ENCODE measurements at places on chromosomes 1 and 21.

DNA sequence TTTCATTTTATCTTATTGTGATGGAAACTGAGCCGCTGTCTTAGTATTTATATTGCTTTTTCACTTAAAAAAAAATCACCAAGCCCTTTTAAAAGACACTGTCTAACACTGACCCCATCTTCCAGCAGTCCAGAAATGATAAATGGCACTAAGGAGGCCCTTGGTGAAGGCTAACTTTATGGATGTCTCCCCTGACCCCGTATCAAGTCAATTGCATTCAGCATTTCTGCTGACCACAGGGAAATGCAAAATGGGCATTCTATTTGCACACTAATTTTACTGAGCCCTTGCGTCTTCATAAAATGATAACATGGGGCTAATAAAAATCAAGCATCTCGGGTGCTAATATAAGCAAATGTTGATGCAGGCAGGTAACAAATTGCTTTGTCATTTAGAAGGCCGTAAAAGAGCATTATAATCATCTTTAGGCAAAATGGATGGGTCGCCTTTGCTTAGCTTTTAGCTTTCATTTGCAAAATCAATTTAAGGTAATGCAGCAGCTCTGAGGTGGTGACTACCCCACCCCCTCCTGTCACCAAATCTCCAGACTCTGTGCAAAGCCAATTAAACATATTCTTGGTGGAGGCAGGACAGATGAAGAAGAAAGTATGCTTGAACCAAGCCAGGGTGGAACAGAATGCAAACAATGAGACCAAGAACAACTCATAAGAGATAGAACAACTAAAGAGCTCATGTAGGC, 110.8 kb downstream of the BEND5 start:
- DNase-seq = no peak

GRCh38 chr1:68438310-68438709, 11.4 kb downstream of the RPE65 start:
- DNase-seq = no peak

GRCh38 chr21:33042812-33043211, 17.1 kb downstream of the OLIG2 start:
- no peak for DNase-seq

DNA sequence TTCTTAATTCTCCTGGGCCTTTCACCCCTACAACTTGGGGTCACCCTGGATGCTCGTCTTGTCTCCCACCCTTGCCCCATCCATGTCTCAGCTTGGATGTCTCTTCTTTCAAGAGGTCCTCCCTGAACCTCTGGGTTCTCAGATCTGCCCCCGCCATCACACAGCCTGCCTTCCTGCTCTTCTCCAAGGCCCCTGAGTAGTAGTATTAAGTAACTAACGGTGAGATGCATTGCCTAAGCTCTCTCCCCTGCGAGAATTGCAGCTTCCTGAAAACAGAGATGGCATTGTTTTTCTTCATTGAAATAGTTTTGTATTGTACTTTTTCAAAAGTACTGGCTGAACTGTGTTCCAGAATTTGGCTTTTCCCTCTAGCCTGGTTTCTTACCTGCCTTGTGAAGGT, 16.0 kb downstream of the MIIP start:
- DNase-seq = no peak

- DNase-seq = no peak
These were observed 12.2 kb upstream of the PRXL2B start for GRCh38 chr1:2574350-2574749.

GRCh38 chr1:177185209-177185608, 14.5 kb downstream of the BRINP2 start:
- no peak for DNase-seq

- DNase-seq = no peak
These were observed 508 bp downstream of the RAVER2 start for GRCh38 chr1:64745181-64745985.

DNA sequence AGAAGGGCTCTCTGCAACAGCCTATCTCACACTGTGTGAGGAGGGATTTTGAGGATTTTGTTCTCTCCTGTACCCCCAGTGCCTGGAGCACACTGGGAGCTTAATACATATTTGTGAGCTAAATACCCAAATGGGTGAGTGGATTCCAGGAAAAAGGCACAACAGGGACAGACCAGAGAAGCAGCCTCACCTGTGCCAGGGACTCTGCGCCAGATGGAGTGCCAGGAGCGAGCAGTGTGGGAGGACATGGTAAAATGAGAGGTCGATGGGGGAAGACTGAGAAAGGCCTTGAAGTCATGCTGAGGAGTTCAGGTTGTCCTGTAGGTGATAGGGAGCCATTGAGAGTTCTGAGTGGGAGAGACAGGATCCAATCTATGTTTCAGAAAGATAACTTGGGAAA, 11.0 kb upstream of the KCNA2 start:
- DNase-seq = no peak

- no peak for DNase-seq
These were observed 5.1 kb upstream of the GNG12 start for GRCh38 chr1:67838180-67838910.

DNA sequence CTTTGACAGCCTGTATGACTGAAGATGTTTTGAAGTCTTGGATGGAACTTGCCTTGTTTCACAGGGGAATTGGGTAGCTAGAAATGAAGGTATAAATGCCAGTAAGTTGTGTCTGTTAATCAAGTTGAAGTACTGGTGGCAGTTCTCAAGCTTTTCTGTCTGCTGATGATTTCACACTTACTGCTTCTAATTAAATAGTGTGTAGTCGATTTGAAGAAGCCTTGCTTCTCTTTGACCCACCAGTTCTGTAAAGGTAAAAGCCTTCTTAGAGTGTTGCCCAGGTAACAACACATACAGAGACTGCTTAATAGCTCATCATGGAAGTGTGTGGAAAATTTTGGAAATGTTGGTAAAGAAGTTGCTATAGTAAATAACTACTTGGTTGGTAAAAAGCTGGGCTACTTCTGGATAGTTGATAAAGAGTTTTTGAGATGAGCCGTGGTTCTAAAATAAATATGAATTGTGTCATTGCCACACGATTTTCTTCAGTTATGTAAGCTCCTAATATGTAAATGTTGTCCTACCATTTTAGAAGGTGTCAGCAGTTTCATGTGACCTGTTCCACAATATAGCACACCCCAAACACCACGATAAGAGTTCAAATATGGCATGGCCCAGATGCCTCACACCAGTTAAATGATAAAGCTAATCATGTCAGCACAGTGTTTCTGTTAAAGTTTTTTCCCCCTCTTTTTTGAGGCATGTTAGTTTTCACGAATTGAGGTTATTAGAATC, 7.4 kb downstream of the RABGAP1L start:
- no peak for DNase-seq

DNA sequence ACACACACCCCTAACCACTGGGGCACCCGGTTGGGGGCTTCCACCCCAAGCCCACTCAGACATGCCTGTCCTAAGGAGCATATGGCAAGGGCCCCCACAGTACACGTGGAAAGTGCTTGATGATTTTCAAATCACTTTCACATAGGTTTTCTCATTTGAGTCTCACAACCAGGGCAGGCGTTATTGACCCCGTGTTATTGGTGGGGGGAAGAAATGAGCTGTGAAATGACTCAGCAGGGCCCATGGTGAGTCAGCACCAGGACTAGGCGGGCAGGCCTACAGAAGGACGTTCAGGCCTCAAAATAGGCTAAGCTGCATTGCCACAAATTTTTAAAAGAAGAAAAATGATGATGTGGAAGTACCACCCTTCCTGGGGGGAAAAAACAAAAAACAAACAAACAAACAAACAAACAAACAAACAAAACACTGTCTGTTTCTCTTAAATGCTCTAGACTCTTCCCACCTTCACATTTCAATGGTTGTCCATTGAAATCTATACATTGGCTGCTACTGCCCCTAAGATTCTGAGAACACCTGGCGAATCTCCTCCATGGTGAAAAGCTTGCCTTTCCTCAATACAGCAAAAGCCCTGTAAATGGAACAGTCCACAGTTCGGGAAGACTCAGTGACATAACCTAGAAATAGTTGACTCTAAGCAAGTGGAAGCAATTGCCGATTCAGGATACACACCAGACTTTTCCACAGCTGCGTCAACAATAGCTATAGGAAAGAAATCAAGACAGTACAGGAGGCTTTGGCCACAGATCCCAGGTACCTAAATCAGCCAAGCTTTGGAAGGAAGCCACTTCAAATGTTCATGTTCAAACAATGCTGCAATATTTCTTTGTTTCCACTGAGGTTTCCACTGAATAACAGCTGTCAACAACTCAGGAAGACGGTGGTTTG, 234.7 kb downstream of the TOMM20 start:
- DNase-seq = no peak

GRCh38 chr1:50983219-50983802, 13.3 kb downstream of the CDKN2C start:
- DNase-seq = no peak

DNA sequence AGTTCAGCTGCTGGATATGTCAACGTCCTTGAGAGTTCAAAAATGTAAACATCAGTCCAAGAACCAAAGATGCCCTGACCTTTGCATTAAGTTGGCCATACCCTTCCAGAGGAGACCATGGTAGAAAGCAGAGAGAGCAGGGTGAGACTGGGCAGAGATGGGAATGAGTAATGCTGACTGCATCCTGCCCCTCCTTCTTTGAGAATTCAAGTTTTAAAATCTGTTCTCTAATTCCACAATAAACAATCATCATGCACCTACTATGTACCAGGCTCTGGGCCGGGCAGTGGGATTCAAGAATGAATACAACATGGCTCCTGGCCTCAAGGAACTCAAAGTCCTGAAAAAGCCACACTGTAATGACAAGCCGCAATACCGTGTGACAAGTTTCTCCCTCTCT, 3.9 kb upstream of the HAO2 start:
- no peak for DNase-seq

DNA sequence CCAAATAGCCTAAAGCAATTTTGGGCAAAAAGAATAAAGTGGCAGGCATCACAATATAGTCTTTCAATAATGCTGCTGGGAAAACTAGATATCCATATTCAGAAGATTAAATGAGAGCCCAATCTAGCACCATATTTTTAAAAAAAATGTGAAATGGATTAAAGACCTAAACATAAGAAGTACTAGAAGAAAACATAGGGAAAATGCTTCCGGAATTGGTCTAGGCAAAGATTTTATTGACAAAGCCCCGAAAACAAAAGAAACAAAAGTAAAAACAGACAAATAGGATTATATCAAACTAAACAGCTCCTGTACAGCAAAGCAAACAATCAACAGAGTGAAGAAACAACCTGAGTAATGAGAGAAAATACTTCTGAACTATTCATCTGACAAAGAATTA, 48.6 kb upstream of the KCNK1 start:
- DNase-seq = no peak

DNA sequence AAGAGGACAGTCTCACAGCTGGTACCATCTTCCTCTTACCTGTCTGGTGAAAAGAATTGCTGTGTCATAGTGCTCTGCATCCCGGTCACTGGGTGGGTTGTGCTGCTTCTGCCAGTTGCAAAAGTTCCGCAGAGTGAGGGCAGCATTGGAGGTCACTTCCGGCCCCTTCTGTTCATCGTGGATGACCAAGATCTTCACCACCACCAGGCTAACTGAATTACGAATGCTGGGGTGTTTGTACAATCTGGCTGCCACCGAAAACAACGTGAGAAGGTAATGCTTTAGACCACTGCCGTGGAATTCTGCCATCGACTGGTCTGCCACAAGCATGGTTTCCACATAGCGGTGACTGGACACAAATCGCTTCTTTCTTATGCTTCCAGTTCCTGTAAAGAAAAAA, 2.9 kb downstream of the ADAMTS1 start:
- DNase-seq = no peak

GRCh38 chr21:14581902-14582457, 35.9 kb upstream of the SAMSN1 start:
- no peak for DNase-seq

- peak; percentile 61 for DNase-seq
These were observed 25.9 kb upstream of the DNAJC11 start for GRCh38 chr1:6727535-6727934.

- DNase-seq = no peak
These were observed 10.7 kb downstream of the IFNAR2 start for GRCh38 chr21:33240404-33240803.

DNA sequence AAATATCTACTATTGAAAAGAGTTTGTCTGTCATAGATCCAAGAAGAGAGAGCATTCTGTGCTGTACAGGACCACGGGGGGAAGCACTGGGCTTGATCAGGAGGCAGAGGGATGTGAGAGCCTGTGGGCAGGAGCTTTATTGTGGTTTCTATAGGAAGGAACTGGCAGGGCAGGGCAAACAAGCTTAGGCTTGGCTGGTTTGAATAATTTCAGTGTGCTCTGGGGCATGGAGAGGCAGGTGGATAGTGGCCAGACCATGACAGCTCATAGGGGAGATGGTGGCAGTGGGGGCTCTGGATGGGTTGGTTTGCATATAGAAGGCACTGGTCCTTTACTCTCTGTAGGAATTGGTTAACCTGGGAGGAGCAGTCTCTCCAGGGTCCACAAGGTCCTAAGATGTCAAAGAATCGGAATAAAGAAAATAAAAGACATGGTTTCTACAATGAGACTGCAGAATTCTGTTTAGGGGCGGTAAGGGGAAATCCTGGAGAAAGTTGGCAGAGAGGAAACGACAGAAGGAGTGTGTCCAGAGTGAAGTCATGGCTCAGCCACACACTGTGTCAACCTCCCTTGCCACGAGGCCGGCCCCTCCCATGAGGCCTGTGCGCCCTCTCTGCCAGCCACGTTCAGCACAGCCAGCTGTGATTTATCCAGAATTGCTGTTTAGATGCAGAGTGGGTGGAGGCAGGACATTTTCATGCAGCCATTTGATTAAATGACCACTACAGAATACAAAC, 81.7 kb upstream of the PGBD5 start:
- no peak for DNase-seq

DNA sequence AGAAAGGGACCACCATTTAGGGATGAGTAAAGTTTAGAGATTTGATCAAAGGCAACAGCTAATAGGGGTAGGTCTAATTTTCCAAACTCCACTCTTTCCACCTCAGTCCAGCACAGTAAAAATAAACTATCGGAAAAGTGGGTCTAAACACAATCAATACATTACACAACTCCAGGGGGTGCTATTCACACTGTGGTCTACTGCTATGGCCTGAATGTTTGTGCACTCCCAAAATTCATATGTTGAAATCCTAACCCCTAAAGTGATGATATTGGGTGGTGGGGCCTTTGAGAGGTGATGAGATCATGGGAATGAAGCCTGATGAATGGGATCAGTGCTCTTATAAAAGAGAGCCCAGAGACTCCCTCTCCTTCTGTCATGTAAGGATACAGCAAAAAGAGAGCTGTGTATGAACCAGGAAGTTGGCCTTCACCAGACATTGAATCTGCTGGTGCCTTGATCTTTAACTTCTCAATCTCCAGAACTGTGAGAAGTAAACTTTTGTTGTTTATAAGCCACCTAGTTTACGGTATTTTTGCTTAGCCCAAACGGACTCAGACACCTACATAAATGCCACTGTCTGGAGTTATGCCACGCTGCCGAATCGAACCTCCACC, 193.9 kb downstream of the OMA1 start:
- DNase-seq = no peak

- DNase-seq = no peak
These were observed 311.0 kb downstream of the ASTN1 start for GRCh38 chr1:176853503-176853902.
